ENCODE measurements at places on chromosomes 6 and 20.
A peak's percentile ranks its signal among the peaks of the same experiment; 100 is the strongest.

- no peak for DNase-seq
Measured at GRCh38 chr6:86959656-86960055, 22.3 kb downstream of the HTR1E start.

DNA sequence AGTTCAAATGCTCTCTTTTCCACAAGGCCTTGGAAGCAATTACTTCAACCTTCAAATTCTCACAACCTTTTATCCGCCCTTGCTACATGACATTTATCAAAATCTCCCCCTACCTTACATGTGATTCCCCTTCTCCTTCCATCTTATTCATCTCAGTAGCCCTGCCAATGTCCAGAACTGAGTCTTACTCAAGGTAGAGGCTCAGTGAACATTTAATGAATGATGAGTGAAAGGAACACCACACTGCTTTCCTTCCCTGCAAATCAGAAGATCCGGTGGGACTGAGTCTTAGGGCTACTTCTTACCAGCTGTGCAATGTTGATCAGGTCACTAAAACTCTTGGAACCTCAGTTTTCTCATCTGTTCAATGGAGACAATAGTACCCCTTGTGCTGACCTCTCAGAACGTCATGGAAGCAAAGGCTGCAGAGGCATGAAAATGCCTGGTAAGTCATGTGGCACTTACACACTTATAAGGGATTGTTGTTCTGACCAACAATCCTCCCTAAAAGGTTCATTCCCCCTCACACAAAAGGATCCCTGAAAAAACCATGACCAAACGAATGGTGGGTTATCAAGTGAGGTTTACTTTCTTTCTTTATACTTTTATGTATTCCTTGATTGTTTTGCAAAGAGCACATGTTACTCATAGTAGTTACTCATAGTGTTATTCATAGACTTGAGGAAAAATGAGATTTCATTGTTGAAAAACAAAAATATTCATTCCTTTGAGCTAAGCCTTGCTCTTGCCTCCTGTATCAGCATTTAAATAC, 6.5 kb downstream of the MDGA1 start:
- no peak for DNase-seq

DNA sequence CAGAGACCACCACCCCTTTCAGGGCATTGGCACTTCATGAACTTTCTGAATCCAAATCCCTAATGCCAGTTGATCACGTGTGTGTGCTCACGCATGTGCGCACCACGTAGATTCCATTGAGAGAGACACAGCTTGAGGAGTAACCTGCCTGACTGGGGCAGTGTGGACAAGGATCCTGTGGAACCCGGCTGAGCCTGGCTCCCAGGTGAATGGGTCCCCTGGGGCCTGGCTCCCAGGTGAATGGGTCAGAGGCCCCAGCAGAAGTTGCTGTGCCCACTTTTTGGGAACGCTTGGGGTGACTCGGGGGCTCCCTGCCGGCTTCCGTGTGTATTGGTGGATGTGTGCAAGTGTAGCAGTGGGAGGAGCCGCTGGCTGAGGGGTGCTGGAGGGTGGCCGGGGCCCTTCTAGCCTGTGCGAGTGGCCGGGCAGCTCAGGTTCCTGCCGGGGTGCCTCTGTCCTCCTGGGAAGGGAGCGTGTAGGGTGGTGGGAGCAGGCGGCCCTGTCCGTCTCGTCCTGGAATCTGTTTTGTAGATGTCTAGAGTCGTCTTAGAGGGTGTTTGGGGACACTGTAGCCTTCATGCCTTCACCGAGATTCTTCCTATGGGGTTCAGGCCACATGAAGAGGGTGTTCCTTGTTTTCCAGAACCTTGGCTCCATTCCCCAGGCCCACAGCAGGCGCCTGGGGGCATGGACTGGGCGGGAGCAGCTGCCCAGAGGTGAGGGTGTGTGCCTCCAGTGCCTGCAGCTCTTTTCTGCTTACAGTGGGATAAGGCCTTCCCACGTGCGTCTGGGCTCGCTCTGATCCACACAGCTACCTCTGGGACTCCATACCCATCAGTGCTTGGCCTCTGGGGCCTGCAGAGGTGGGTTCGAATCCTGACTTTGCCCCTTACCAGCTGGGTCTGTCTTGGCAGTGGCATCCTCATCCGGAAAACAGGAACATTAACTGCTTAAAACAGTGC, 3.2 kb downstream of the RBM38 start:
- DNase-seq = no peak

DNA sequence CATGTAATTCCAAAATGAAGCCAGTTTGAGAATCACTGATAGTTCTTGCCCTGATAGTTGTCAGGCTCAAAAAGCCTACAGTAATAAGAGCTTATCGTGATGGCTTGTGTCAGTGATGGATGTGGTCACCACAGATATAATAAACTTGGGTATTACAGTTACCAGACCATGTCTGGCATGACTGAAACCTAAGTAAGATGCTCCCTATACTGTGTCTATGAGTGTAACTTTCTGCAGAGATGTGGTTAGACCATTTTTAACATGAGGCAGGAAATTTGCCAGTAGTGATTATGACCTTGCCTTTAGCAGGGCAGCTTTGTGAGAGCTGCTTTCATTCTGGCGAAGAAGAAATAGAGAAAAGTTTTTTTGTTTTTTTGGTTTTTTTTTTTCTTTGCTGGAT, 90.2 kb downstream of the ANKS1A start:
- DNase-seq = no peak

GRCh38 chr6:167799033-167799821, 27.5 kb upstream of the AFDN start:
- DNase-seq = no peak

GRCh38 chr6:28543651-28544610, 18.2 kb downstream of the GPX5 start:
- DNase-seq = peak; percentile 13

DNA sequence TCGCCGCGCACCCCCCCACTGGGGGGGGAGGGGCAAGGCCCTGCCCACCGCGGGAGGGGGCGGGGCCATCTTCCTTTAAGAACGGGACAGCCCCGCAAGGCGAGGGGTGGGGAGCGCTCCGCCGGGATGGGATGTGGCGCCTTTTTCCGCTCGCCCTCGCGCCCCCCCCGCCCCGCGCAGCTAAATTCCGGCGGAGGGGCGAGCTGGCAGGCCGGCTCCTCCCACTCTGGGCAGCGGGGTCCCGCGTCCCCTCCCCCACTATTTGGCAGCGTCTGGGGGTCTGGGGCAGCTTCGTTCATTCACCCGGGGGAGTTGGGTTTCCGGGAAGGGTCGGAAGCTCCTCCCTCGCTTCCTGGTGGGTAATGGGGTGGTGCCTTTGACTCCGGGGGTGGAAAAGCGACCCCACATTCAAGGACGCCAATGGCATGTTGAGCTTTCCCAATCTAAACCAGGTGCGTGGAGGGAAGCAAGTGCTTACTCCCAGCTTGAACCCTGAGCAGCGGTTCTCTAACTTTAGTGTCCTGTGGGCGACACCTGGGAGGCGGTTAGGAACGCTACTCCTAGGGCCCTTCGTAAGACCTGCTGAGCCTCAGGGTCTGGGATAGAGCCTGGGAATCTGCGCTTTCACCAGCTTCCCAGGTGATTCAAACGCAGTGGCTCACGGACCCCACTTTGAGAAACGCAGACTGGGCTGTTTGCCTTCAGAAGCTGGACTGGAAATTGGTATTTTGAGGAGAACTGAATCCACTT, 927 bp downstream of the ASXL1 start:
- no peak for DNase-seq

DNA sequence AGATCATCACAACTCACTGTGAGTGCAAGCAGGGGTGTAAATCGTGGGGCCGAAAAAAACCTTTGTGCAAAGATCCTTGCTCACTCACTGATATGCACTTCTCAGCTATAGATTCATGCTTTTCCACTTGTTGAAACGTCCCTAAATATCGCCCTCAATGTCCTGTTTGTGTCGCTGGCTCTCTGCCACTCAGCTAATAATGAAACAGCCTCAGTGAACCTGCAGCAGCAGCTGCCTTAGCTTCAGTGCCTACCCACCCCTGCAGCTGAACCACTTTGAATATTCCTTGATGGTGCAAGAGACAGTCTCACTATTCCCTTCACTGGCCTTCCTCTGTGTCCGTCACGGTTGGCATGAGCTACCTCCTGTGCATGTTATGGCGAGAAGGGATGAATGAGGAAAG, 128.9 kb upstream of the NAA20 start:
- DNase-seq = no peak

DNA sequence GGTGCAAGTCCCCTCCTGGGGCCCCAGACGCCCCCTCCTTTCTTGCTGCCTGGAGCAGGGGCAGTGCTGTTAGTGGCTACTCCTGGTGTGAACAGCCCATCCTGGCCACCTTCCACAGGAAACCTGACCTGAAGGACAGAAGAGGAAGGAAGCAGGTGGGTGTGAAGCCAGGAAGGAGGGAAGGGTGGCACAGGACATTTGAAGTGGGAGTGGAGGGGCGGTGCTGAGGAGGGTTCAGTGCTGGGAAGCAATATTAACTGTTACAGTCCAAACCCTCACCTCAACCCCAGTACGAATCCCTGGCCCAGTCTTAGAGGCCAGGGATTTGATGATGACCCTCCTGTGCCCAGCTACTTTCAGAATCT, 766 bp downstream of the PRICKLE4 start:
- DNase-seq = no peak

DNA sequence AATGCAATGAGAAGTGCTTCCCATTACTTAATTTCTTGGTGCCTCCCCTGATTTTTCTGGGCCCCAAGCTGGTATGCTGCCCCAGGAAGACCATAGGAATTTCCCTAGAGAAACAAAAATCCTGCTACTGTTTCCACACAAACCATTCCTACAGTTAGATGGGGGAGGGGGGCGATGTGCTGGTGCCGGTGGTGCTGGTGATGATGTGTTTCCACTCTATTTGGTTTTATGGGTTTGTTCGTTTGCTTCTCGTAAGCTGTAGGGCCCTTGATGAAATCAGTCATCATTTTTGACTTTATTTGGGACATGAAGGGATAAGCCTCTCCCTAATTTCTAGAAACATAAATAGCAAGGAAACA, 105.1 kb downstream of the MKKS start:
- DNase-seq = no peak

- no peak for DNase-seq
Measured at GRCh38 chr6:71103130-71103529, 146.3 kb upstream of the B3GAT2 start.

- DNase-seq = no peak
Measured at GRCh38 chr6:52503323-52503747, 73.5 kb downstream of the TRAM2 start.

GRCh38 chr6:154500769-154501577, 9.5 kb downstream of the CNKSR3 start:
- no peak for DNase-seq

- DNase-seq = no peak
Measured at GRCh38 chr6:97052152-97052787, 127.7 kb downstream of the KLHL32 start.

- no peak for DNase-seq
Measured at GRCh38 chr20:51097351-51098120, 74.6 kb upstream of the KCNG1 start.

DNA sequence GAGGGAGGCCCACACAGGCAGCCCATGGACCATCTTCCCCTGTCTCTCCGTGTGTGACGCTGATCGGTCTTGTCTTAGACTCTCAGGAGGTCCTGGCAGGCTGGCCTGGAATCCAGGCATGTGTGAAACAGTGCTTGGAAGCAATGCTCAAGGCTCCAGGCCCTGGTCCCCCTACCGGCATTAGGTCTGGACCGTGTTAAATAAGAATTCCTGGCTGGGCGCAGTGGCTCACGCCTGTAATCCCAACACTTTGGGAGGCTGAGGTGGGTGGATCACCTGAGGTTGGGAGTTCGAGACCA, 13.0 kb downstream of the IP6K3 start:
- DNase-seq = no peak
